ENCODE measurements at places on chromosomes 3 and 15.

DNA sequence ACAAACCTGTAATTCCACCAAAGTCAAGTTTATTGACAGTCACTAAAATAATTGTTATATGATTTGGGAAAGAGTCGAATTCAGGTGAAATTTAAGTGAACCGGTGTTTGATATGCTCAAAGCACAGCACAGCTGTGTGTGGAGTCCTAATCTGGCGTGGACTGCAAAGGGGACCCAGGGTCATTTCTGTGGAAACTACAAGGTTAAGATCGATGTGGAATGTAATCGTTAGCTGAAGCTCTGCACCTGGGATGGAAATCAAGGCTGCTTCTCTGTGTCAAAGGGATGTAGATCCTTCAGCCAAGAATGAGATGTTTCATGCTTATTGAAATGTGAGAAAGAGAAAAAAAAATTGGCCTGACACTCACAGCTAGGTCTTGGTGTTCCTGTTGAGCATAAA is 1.6 kb upstream of the ELP6 start:
- no peak for DNase-seq
- H3K4me1 ChIP-seq: no peaks in the 10 kb centered on the region
- H3K36me3 ChIP-seq: peaks cover 12% of the 10 kb centered on the region
- no peaks in the 10 kb centered on the region for H3K27me3 ChIP-seq
- H3K4me3 ChIP-seq: no peak overlapping the region

DNA sequence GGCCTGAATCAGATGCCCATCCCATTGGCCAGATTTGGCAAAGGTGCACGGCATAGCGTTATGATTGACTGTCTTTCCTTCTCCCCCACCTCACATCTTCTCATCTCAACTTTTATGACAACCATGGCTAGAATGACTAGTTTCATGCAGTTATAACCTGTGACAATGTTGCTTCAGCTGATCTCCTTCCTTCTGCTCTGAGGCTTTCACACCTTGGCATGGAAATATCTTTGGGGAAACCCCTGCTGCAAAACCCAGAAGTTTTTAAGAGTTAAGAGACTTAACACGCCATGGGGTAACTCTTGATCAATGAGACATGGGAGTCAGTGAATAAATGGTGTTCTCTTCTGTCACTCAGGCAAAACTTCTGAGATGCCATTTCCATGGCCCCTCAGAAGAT is 290.7 kb upstream of the MDFIC2 start:
- H3K4me3 ChIP-seq: no peak overlapping the region
- no peak for DNase-seq
- no peak overlapping the region for H3K27ac ChIP-seq
- H3K4me1 ChIP-seq: no peaks in the 10 kb centered on the region
- no peaks in the 10 kb centered on the region for H3K36me3 ChIP-seq

DNA sequence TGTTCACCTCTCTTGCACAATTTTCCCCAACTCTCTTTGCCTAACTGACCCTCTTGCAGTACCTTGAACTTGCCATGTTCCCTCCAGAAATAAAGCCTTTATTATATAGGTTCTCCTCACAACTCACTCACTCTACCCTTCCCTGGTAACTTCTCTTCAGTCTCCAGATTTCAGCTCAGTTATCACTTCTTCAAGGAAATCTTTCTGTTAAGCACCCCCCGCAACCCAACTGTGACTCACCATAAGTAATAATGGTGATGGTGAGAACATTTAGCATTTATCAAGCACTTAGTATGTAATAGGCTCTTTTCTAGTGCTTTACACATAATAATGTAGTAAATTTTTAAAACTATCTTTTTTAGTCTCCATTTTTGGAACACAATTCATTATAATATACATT is 8.1 kb upstream of the OR5K1 start:
- no peaks in the 10 kb centered on the region for H3K27me3 ChIP-seq
- H3K4me1 ChIP-seq: no peaks in the 10 kb centered on the region
- no peak for DNase-seq
- H3K4me3 ChIP-seq: no peak overlapping the region
- H3K27ac ChIP-seq: no peak overlapping the region

GRCh38 chr3:136106101-136106500 is 90.0 kb downstream of the MSL2 start:
- no peaks in the 10 kb centered on the region for H3K27me3 ChIP-seq
- no peak overlapping the region for H3K4me3 ChIP-seq
- DNase-seq: no peak
- H3K36me3 ChIP-seq: peaks cover 6% of the 10 kb centered on the region
- H3K27ac ChIP-seq: no peak overlapping the region

DNA sequence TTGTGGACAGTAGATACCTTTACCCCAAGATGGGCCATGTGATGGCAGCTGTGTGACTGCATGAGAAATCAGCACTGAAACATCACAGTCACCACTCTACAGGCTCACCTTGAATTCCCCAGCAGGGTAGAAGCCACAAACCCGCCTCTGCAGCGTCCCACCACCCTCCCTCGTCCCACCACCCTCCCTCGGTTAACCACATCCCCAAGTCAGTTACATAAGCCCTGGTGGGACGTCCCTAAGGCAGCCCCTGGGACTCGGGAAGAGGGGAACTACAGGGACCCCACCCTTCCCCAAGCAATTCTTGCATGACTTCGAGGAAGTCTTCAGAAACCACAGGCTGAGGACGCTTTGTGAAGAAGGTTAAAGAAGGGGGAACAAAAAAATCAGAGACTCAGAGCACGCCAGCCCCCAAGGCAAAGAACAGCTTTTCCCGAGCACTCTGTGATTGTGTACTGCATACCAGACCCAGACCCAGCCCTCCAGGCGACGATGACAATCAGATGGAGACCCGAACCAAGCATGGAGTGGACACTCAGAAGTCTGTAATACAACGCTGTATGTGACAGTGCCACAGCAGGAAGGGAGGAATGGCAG is 60.5 kb downstream of the SH3BP5 start:
- H3K4me1 ChIP-seq: no peaks in the 10 kb centered on the region
- H3K4me3 ChIP-seq: no peak overlapping the region
- no peak overlapping the region for H3K27ac ChIP-seq
- DNase-seq: no peak

- no peak overlapping the region for H3K4me3 ChIP-seq
- no peaks in the 10 kb centered on the region for H3K27me3 ChIP-seq
- H3K27ac ChIP-seq: no peak overlapping the region
- DNase-seq: no peak
Measured at GRCh38 chr3:195698647-195699387, 22.0 kb upstream of the MUC20 start.
